ENCODE measurements at places on chromosomes 1 and 21. TPM values are rescaled to one million over a fixed set of nuclear protein-coding genes. Genes with fewer than 3 reads are reported as not detected.

VASH2 gene
- under 0.01 TPM for total RNA-seq

SNX7 gene
- 38.5 TPM for total RNA-seq

ELOA gene
- 29.4 TPM for total RNA-seq

TBX19 gene
- 0.59 TPM for total RNA-seq

GJA4 gene
- total RNA-seq, result not detected

MAP10 gene
- total RNA-seq, result 1.5 TPM

TBX15 gene
- 7.3 TPM for total RNA-seq

HSPA6 gene
- total RNA-seq, result under 0.01 TPM

OR2G3 gene
- total RNA-seq, result not detected

SLFNL1 gene
- 0.20 TPM for total RNA-seq

KRTCAP2 gene
- 83.9 TPM for total RNA-seq

FRRS1 gene
- total RNA-seq, result 17.6 TPM

EDN2 gene
- not detected for total RNA-seq

PM20D1 gene
- total RNA-seq, result not detected

C1orf185 gene
- total RNA-seq, result not detected

ADAM30 gene
- not detected for total RNA-seq

TSPAN2 gene
- not detected for total RNA-seq

PSRC1 gene
- total RNA-seq, result 20.9 TPM

SLC9C2 gene
- not detected for total RNA-seq

TAS1R1 gene
- total RNA-seq, result not detected

CACNA1S gene
- not detected for total RNA-seq

TMEM222 gene
- 25.0 TPM for total RNA-seq

ATP1A4 gene
- total RNA-seq, result not detected

KRTAP10-3 gene
- not detected for total RNA-seq

AVPR1B gene
- not detected for total RNA-seq

CLK2 gene
- 34.2 TPM for total RNA-seq

A3GALT2 gene
- not detected for total RNA-seq

TTC22 gene
- total RNA-seq, result not detected

LIPI gene
- not detected for total RNA-seq

DISC1 gene
- 5.1 TPM for total RNA-seq

CDC42BPA gene
- total RNA-seq, result 39.3 TPM
